ENCODE measurements at places on chromosomes 7 and 10.

GRCh38 chr7:13748998-13749397 is 240.5 kb downstream of the ETV1 start:
- no peak for DNase-seq

GRCh38 chr10:63268798-63269503 is 135.8 kb downstream of the NRBF2 start:
- peak; percentile 75 for DNase-seq

GRCh38 chr10:27252267-27253000 is 11.8 kb upstream of the ACBD5 start:
- peak; percentile 52 for DNase-seq

GRCh38 chr10:33917069-33917780 is 582.8 kb upstream of the NRP1 start:
- DNase-seq = no peak

DNA sequence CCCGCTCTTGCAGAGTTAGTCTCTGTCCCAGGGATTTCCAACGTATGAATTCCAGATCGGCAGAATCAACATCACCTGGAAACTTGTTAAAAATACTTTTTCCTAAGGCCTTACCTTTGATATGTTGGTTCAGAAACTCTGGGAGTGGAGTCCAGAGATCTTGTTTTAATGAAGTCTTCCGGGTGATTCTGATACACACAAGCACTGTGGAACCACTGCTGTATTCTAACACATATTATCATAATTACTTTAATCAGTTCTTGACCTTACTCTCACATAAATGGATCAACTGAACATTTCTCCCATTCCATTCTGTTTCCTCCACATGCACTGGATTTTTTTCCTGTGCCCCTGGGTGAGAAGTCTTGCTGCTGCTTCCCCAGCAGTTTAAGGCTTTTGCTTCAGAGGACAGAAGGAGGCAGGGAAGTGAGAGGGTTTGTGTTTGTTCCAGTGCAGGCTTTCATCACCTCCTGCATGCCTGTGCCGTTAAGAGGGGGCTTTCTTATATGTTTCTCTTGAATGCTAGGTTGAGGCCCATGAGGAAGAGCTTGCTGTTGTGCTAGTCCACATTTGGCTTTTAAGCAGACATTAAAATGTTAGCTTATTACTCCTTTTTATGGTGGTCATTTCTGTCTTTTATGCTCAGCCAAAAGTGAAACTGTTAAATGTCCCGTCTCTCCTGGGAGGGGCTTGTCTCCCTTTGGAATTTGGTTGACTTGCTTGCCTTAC is 32.4 kb downstream of the CCSER2 start:
- no peak for DNase-seq

Measured in T-helper 22 cell (primary cell).